ENCODE measurements at places on chromosomes 7 and 10.
A peak's percentile ranks its signal among the peaks of the same experiment; 100 is the strongest.

- DNase-seq, result no peak
Measured at GRCh38 chr7:159076333-159076732, 68.3 kb downstream of the VIPR2 start.

GRCh38 chr10:62561151-62561550, 187.0 kb downstream of the ZNF365 start:
- no peak for DNase-seq

DNA sequence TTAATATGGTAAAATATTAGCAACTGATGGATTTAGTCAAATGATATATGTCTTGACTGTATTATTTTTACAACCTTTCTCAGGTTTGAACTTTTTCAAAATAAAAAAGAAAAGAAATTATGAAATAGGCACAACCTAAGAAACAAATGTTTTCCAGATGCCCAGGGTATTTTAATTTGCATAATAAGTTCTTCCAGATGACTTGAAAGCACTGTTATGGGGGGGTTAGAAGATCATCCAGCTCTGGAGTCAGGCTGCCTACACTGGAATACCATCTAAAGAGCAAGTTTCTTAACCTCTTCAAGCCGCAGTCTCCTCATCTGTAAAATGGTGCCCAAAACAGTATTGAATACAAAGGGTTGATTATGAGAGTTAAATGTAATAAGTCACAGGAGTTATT, 32.1 kb downstream of the CREB3L2 start:
- no peak for DNase-seq

DNA sequence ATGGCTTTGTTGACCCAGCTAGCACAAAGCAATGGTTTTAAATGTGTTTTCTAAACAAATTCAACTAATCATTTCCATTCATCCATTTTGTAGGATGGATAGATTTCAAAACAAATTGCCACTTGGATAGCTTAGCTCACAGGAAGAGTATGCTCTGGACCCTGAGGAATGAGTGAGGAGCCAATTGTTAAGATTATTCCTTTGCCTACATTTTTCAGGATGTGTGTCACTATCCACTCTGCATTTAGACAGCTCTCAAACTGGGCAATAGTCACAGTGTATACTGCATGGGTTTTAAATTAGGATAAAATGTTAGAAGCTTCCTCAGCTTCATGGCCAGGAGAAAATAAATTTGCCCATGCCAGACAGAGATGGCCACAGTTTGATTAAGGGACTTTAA, 605.6 kb upstream of the TEX47 start:
- DNase-seq, result no peak

GRCh38 chr7:47496056-47496665, 85.8 kb downstream of the TNS3 start:
- DNase-seq, result no peak

- no peak for DNase-seq
Measured at GRCh38 chr7:30549931-30550493, 44.7 kb upstream of the GARS1 start.

DNA sequence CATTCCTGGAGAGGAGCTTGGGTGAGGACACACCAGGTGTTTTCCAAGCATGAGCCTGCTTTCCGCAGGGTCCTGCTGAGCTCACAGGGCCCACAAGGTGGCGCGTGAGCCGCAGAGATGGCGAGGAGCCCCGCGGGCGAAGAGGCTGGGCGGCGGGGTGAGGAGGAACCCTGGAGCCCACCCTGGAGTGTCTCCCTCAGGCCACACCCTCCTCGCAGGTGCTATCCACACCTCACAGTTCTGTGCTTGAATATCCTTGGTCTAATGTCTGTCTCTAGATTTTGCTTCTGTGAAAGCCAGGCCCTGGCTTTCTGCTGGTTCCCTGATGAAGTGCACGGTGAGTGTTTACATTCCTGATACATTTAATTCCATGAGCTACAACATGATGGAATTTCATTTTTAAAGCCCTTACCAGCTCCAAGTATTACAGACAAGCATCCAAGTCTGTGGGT, 433.6 kb downstream of the ACTR3B start:
- DNase-seq, result no peak

DNA sequence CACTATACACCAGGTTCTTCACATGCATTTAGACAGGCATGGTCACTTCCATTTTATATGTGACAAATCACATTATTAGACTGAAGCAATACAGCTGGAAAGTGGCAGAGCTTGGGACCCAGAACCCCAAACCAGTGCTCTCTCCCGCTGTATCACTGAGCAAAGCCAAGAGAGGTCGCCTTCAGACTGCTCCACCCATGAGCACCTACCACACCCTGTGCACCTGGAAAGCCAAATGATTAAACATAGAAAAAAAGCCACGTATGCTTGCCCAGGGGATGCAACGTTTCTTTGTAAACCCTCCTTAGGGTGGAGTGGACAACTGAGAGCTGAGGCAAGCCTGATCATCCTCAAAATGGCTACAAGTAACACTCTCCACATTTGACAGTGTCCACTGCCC, 72.5 kb downstream of the CCDC6 start:
- DNase-seq, result no peak

GRCh38 chr7:45708046-45708950, 134.1 kb downstream of the ADCY1 start:
- no peak for DNase-seq

- no peak for DNase-seq
Measured at GRCh38 chr7:93178213-93178612, 30.0 kb upstream of the SAMD9L start.

- no peak for DNase-seq
Measured at GRCh38 chr10:5292196-5292735, 72.5 kb upstream of the UCN3 start.

GRCh38 chr10:60722623-60723022, 55.7 kb upstream of the CDK1 start:
- no peak for DNase-seq

DNA sequence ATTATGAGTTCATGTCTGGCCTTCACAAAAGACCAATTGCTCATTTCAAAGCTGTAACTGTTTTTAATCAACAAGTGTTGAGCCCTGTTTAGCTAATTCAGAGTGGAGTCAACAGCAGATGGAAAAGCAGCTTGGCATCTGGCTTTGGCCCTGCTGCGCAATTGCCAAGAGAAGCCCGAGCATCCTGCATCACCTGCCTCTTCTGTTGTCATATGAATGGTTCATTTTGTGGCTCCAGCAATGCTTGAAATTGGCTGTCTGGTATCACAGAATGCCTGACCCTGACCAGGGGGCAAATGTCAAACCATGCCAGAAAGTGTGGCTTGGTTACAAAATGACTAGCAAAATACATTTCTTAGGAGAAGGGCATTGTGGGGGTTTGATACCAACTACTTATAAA, 296.5 kb upstream of the PHF14 start:
- DNase-seq, result no peak

- DNase-seq, result no peak
Measured at GRCh38 chr7:148547951-148548350, 42.6 kb upstream of the C7orf33 start.

GRCh38 chr7:77653572-77653971, 42.7 kb upstream of the RSBN1L start:
- no peak for DNase-seq

DNA sequence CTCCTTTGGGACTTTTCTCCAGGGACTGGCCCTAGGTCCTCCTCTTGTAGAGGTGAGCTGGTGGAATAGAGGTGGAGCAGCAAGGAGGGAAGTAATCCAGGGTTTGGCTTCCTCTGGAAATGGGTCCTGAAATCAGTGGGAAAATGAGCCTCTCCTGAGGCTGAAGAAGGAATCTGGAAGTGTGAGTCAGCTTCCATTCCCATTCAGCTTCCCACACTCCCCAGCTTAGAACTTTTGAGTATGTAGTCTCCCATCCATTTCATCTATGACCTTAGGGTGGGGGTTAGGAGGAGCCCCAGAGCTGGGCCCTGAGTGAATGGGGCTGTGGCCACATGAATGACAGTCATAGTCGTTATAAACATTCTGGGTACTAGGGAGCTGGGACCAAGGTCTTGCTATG, 17.7 kb downstream of the LDB1 start:
- no peak for DNase-seq

DNA sequence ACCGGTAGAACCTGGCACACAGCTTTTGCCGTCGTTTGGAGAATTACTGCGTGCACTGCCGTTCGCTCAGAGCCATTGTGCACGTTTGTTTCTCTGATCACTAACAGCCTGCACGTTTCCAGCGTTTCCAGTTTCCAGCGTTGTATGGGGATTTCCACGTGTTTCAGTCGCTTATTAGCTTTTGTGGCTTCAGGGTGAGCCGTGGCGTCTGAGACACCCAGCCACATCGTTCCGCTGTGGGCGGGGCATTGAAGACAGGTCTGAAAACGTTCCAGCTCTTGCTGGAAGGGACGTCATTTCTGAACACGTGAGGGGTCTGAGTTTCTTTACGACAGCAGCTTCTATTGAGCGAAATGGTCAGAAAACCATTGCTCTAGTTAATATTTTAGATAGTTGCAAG, 164.8 kb downstream of the DNAJB6 start:
- DNase-seq, result no peak

DNA sequence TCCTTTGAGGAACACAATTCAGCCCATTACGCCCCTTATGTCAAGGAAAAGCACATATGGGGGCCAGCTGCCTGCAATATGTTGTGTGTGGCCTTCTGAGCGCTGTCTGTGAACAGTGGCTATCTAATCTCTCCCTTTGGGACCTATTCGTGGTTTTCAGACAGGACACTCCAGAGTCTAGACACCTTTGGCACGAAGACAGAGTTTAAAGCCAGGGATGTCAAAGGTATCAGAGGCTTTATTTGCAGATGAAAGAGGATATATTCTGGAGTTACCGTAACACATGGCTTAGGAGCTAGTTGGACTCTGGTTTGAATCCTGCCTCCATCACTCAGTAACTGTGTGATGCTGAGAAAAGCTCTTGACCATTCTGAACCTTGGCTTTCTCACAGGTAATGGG, 14.8 kb upstream of the EEPD1 start:
- DNase-seq, result no peak

DNA sequence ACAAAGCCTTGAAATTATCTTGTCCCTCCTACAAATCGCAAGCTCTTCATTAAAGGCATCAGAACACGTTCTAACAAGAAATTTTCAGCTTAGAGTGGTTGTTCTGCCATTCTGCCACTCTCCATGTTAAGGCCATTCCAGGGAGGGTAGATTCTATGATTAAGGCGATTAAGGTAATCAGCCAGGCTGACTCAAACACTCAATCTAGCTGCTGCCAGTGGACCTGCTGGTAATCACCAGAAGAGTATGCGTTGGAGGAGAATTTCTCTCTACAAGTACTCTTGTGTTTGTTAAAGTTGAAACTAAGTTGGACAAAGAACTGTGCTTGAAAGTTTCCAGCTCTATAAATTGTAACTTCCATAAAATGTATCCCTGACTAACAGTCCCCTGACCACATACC, 149.2 kb upstream of the COL1A2 start:
- DNase-seq, result no peak

GRCh38 chr10:126867567-126868365, 37.5 kb upstream of the DOCK1 start:
- DNase-seq, result no peak

GRCh38 chr10:70456164-70456563, 14.7 kb upstream of the NODAL start:
- DNase-seq, result no peak

GRCh38 chr10:75136346-75136745, 24.9 kb downstream of the SAMD8 start:
- DNase-seq, result no peak

DNA sequence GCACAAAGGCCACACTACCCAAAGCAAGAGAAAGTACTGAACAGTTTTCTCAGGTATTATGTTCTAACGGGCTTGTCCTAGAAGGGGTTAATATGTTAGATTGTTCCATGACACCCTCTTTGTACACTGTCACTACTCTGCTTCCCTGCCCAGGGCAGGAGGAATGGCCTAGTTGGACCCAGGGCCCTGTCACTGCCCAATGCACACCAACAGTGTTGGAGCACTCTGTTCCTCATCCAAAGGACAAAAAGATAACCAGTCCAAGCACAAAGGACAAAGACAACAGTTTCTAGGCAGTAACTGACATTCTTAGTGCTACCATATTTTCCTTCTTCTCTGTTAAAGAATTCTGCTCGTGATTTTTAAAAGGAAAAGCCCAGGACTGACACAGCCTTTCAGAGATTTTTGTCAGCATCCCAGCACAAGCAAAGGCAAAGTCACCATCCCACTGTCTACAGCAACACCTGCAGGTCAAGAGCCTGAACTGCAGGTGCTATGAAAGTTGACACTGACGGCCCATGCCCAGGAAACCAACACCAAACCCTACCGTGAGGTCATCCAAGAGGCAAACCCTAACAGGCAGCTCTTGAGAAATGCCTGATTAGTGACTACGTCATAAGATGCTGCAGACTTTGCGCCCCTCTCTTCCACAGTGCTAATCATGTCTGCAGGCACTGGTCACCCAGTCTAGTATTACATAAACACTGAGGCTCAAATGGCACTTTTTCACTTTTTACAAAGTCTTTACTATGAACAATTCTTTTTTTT, 13.2 kb downstream of the NUDCD3 start:
- peak; percentile 17 for DNase-seq

- DNase-seq, result no peak
Measured at GRCh38 chr10:10826125-10826524, 191.5 kb upstream of the CELF2 start.

DNA sequence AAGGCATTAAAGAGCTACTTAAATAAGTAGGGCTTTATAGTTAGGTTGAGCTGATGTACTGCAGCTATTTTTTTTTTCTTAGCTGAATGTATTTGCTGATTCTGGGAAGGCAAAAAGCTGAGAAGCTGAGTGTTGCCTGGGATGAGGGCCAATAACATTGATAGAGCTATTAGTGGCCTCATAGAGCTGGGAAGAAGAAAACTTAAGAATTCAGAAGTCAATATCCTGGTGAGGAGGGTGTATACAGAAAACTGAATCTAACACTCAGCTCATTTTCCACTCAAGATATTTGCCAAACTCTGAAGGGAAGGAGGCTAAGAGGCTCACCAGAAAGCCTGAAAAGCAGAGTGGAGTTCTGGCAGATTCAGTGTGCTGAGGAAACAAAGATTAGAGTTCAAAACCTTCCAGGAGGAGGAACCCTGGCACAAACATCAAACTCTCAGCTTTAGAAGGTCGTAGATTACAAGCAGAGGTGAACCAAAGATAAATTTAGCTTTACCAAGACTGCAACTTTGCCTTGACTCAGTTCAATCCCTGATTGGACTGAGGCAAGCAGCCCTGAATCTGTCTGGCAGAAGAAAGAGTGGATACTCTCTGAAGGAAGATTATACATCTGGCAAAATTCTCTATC, 11.3 kb downstream of the PPP1R3C start:
- DNase-seq, result no peak

DNA sequence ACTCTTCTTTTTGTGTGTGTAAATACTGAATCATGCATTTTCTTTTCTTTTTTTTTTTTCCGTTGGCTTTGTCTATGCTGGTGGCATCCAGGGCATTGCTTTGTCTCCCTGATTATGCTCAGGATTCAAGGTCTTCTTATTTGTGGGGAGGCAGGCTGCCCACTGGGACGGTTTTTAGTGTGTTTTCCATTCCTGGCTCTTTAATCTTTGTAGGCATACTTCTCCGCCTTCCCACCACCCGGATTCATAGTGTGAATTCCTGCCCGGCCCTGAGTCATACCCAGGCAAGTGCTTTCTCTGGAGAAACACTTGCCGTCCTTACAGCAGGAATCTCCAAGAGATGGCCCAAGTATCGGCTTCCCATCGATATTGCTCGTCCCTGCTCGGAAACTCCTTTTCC, 5.2 kb downstream of the ZNF655 start:
- no peak for DNase-seq
